ENCODE measurements at places on chromosomes 2 and 18.

- DNase-seq: no peak
Observed at GRCh38 chr2:102082571-102083392, 59.8 kb upstream of the IL1R1 start.

DNA sequence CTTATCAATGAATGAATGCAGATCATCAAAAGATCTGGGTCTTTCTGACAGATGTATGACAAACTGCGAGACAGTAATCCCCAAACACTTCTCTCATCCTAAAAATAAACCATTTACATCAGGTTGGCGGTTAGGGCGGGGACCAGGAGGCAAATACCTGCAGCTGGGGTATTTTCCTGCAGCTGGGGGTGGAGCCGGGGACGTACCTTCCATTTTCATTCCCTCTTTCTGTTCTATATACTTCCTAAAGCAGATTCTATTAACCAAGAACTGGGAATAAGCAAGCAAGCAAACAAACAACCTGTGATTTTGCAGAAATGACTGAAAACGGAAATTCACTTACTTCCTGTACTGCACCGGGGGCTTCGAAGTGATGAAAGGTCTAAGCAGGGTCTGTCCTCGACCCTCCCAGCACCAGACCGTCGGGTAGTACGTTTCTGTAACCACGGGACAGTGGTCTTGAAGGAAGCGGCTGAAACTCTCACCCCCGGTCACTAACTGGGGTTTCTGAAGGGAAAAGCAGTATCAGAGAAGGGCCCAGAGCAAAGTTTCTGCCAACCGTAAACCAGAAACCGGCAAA, 1.2 kb downstream of the ABHD3 start:
- no peak for DNase-seq

DNA sequence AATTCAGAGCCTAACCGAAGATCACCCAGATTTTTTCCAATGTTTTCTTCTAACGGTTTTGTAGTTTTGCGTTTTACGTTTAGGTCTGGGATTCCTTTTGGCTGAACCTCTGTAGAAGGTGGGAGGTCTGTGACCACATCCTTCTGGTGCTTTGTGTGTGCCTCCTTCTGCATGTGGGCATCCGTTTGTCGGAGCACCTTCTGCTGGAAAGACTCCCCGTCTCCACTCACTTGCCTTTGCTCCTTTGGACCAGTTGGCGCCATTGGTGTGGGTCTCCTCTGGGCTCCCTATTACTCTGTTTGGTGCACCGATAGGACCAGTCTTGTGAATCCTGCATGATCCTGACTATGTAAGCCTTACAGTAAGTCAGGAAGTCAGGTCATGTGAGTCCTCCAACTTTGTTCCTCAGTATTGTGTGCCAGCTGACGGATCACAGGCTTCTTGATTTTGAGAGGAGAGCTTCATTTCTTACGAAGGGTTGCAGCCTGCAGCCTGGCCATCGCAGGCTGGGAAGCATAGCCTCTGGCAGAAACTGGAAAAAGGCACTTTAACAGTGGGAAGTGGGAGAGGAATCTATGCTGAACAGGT, 13.6 kb downstream of the AQP12A start:
- peak; percentile 7 for DNase-seq

GRCh38 chr2:65355186-65355831, 77.1 kb downstream of the SPRED2 start:
- no peak for DNase-seq

GRCh38 chr2:68060652-68061051, 2.2 kb downstream of the C1D start:
- DNase-seq: no peak

GRCh38 chr2:61535449-61535848, 2.7 kb downstream of the XPO1 start:
- no peak for DNase-seq

GRCh38 chr2:172103471-172104272, 972 bp upstream of the DLX2 start:
- peak; percentile 85 for DNase-seq

GRCh38 chr18:41721103-41721790, 233.8 kb upstream of the PIK3C3 start:
- DNase-seq: no peak

GRCh38 chr2:215498431-215498830, 62.6 kb upstream of the FN1 start:
- DNase-seq: no peak

GRCh38 chr2:200525066-200525465, 941 bp upstream of the SGO2 start:
- DNase-seq: no peak

Data from right lobe of liver (tissue), 6 donors.